Muscle of leg (tissue), 16 donors: ENCODE measurements at places on chromosomes 1 and 21. TPM values are rescaled to one million over a fixed set of nuclear protein-coding genes. Genes with fewer than 3 reads are reported as not detected.

Gene TLCD4
- 7.4 TPM for polyA plus RNA-seq

DNA sequence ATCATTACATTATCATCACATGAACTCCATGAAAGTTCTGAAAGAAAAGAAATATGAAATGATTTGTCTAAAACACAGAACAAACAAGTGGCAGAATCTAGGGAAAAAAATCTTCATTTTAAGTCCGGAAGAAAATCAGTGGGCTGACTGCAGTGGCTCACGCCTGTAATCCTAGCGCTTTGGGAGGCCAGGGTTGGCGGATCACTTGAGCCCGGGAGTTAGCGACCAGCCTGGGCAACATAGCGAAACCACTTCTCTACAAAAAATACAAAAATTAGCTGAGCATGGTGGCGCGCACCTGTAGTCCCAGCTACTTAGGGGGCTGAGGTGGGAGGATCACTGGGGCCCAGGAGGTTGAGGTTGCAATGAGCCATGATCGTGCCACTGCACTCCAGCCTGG is 4.8 kb downstream of the FOXJ3 start:
- no peak for DNase-seq

- DNase-seq = no peak
These were observed 7.0 kb upstream of the CD58 start for GRCh38 chr1:116577759-116578314.

Gene CYP4X1
- 3.7 TPM for polyA plus RNA-seq

Gene DAB1
- 2.6 TPM for polyA plus RNA-seq

Gene OR6N1
- not detected for polyA plus RNA-seq

Gene PROK1
- not detected for polyA plus RNA-seq

Gene CLCA4
- 0.24 TPM for polyA plus RNA-seq

- no peak for DNase-seq
These were observed 1.4 kb downstream of the PMF1 start for GRCh38 chr1:156214024-156214748.

- no peak for DNase-seq
These were observed 101.1 kb downstream of the JAK1 start for GRCh38 chr1:64865105-64865757.

- no peak for DNase-seq
These were observed 601.7 kb upstream of the CXADR start for GRCh38 chr21:16911166-16911607.

Gene COP1
- 37.9 TPM for polyA plus RNA-seq

DNA sequence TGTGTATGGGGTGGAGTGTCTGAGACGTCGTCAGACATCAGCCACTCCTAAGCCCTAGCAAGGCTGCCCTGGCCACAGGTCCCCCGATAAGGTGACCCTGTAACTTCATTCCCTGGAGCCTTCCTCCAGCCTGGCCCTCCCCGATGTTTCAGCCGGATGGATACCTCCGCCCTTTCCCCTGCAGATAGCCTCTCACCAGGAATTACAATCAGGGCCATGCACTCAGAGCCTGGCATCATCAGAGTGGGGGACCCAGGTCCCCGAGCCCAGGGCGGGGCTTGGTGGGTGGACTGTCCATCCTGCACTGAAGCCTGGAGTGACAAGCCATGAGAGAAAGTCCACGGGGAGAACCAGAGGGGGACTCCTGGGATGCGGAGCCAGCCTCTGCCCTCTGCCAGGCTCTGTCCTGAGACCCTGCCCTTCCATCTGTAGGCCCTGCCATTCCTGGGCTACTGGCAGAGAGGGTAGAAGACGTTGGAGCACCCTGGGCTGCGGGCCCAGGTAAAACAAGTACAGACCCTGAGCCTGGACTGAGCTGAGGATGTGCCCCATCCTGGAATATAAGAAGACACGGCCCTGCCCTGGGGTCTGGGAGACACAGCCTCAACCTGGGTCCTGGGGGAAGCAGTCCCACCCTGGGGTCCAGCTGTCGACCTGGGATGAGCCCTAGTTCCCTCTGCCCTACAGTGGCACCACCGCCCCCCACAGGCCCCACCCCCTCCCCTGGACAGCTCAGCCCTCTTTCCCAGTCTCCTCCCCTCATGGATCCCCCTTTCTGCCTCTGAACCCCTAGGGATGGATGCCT is 16.8 kb upstream of the ARF1 start:
- no peak for DNase-seq

- DNase-seq = peak; percentile 56
These were observed 49.1 kb upstream of the SERBP1 start for GRCh38 chr1:67479146-67479891.

Gene ITLN2
- 0.56 TPM for polyA plus RNA-seq

Gene AVPR1B
- 1.2 TPM for polyA plus RNA-seq

GRCh38 chr1:166952002-166952746 is 23.2 kb downstream of the ILDR2 start:
- peak; percentile 37 for DNase-seq

Gene AUNIP
- polyA plus RNA-seq = 0.99 TPM

GRCh38 chr21:26846036-26846931 is 1.1 kb upstream of the ADAMTS1 start:
- peak; percentile 96 for DNase-seq

Gene PDIK1L
- polyA plus RNA-seq = 5.7 TPM

- DNase-seq = no peak
These were observed 234.0 kb downstream of the TM2D1 start for GRCh38 chr1:61490924-61491323.

DNA sequence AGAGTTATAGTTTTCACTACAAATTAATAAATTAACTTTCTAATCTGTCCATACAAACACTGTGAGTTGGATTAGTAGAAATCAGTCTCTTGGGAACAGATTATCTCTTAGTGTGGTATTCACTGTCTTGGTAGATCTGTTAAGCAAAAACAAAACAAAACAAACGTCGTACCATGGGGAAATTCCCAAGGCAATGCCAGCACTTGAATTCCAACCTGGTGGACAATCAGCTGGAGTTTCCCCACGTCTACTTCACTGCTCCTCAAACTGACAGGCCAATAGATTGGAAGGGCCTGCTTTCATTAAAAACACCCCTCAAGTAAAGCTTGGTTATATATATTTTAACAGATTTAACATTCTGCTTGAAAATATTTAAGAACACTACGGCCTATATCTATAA is 31.9 kb downstream of the GDAP2 start:
- no peak for DNase-seq

DNA sequence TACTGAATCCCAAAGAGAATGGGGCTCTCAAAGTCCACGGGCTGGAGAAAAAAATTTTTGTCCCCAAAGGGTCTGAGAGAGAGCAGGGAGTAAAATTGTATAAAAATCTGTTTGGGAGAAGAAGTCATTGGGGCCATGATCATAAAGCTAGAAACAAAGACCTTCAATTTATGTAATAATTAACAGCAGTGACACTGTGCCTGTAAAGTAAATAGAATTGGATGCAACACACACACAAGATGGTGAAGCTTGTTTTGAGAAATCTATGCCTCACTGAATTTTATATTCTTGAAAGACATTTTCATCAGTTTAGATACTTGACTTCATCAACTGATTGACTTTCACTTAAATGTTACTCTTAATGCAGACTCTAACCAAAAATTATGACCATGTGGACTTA is 600.5 kb upstream of the ADAMTS5 start:
- DNase-seq = no peak

DNA sequence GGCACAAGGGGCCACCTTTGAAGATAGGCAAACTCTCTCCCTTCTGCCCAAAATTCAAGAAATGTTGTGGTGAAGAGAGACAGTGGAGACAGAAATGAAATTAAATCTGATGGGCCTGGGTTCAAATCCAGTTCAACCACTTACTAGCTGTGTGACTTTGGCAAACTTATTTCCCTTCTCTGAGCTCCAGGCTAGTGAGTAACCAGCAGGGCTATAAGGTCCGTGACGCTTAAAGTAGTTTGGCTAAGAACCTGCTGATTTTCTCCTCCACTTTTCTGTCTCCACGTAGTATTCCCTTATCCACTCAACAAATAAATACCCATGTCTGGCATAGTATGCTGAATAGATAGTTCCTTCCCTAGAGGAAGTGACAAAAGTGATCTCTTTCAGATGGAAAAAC is 1.9 kb downstream of the SLC2A1 start:
- no peak for DNase-seq

Gene IGSF5
- polyA plus RNA-seq = 1.1 TPM

Gene RGS13
- 1.1 TPM for polyA plus RNA-seq

Gene CD1C
- 0.91 TPM for polyA plus RNA-seq

DNA sequence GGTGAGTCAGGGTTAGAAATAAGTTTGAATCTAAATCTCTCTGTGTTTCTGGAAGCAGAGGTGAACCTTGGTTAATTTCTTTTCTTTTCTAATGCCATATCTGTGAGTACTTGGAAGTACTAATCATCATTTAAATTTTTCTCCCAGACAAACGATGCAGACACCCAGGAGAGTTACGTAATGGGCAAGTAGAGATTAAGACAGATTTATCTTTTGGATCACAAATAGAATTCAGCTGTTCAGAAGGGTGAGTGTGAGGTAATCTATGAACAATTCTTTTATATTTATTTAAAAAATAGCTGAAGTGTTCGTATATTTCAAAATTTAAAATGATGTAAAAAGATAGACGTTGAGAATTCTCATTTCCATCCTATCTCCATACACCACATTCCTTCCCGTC is 11.2 kb downstream of the C4BPA start:
- no peak for DNase-seq
